ENCODE measurements at places on chromosomes 5 and 9.

DNA sequence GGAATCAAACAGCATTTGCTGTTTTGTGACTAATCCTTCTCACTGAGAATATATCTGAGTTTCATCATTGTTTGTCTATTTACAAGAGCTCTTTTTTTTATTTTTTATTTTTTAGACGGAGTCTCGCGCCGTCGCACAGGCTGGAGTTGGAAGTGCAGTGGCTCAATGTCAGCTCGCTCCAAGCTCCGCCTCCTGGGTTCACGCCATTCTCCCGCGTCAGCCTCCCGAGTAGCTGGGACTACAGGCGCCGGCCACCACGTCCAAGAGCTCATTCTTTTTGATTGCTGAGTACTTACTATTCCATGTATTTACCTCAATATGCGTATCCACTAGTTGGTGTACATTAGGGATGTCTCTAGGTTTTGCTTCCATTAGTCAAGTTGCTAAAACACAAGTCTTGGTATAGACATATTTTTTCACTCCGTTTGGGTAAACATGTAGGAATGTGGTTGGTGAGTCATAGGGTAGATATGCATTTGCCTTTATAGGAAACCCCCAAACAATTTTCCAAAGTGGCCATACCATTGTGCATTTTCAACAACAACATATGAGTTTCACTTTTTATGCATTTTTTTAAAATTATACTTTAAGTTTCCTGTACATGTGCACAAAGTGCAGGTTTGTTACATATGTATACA lies 1005.0 kb upstream of the CDH10 start:
- no peak for DNase-seq

GRCh38 chr5:669111-669841 lies 23.9 kb downstream of the TPPP start:
- peak; percentile 28 for DNase-seq

DNA sequence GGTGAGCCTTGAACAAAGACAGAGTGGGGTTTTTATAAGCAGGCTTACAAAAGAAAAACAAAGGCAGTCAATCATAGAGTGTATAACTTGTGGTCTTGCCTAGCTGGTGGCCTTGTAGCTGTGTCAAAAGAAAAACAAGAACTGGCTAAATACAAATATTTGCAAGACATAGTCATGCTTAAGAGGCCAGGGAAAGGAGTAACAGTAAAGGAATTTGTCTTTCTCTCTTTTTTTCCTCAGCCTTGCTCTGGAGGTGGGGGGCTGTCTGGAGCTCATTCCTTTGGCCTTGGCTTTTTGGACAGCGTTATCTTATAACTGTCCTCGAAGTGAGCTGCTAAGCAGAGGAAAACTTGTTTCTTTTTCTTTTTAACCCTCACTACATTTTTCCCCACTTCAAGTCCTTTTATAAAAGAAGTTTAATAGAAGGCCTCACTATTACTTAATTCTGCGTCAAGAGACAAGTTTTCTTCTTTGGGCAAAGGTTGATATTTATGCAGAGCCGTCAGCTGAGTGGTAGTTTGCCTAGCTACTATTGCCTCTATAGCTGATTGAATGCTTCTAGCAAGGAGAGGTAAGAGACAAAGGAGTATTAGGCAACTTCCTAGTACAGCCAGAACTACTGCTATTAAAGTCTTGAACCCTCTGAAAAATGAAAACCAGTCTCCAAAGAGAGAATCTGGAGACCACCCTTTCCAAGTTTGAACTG lies 14.3 kb downstream of the CEL start:
- no peak for DNase-seq

DNA sequence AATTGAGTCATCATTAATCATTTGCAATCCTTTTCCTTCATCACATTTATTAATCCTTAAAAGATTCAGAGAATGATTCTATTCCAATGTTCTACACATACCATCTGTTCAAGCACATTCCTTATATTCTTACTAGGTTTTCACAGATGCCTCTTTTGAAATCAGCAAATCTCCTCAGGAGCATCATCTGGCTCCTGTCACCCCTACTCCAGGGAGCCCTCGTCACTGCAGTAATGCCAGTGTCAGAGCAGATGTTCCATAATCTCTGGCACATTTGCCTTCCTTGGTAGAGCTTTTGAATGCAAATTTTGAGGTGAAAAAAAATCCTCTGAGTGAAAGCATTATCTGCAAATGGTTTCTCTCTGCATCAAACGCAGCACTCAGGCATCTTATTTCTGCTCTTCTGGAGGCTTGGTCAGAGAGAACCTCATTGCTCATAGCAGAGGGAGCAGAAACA lies 7.6 kb upstream of the KCNV2 start:
- no peak for DNase-seq

DNA sequence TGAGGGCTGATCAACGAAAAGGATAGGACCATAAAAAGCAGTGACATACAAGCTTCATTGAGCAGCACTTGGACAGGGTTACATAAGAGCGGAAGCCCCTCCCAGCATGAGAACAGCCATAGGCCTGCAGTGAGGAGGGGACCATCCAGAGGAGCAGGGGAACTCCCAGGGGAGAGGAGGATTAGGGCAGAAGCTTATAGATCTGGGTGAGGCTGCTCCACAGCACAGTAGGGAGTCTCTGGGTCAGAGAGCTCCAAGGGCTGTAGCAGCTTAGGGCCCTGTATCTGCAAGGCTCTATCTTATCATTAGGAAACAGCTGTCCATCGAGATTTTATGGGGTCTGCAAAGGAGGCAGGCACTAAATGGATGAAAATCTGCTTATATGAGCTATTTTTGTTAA lies 186.6 kb downstream of the DOCK8 start:
- DNase-seq = no peak

DNA sequence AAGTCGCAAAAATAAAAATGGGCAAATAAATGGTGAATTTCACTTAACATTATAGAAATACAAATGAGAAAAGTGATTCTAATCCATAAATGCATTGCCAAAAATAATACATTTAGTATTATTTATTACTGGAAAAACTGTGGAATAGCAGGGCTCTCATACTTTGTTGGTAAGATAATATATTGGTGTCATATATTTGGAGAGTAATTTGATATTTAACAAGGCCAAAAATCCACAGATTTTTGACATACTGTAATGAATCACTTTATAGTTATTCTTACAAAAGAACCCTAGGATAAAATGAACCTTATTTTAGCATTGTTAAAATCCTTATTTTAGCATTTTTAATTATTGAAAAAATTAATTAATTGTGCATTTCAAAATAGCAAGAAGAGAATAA lies 397.2 kb upstream of the DAB2 start:
- DNase-seq = no peak

Measured in germinal center (tissue), 1 donor.